MV-4-11 (cell line): ENCODE measurements at places on chromosomes 13 and 19.

GRCh38 chr13:75415694-75416093 lies 66.3 kb downstream of the TBC1D4 start:
- peak; percentile 83 for DNase-seq

DNA sequence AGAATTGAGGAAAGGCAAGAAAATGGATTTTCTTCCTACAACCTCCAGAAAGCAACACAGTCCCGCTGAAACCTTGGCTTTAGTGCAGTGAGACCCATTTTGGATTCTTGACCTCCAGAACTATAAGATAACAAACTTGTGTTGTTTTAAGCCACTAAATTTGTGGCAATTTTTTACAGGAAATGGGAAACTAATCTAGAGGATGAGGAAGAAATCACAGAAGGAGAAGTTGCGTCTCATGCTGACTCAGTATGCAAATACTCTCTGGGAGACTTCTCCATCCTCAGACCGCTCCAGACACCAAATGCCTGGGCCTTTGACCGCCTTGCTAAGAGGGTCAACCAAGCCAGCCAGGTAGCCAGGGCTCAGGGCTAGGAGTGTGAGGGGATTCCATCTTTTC lies 13.1 kb upstream of the CEACAM16 start:
- peak; percentile 78 for DNase-seq

GRCh38 chr13:74210693-74211393 lies 76.6 kb upstream of the KLF12 start:
- DNase-seq: no peak

DNA sequence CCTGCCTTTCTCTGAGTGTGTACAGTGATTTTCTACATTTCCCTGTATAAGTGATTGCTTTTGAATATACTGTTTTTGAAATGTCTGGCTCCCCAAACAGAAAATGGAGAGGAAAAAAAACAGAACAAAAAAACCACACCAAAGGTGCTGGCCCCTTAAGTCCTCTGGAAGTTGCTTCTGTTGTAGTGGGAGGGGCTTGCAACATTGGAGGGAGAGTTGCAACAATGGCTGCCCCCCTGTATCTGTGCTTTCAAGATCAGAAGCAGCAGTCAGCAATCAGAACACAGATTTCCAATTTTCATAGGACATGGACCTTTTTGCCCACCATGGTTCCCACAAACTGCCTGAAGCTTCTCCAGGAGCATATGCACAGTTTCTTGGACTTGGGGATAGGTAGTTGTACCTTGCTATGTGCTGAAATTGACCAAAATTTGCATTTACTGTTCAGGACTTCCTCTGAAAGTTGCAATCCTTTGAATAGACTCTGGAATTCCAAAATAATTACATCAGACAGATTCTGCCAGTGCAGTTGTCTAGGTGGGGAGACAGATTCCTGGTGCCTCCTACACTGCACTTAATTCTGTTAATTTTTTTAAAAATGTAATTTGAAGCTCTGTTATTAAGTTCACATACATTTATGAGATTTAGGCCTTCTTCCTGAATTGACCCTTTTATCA lies 13.8 kb downstream of the BIVM start:
- DNase-seq: no peak

DNA sequence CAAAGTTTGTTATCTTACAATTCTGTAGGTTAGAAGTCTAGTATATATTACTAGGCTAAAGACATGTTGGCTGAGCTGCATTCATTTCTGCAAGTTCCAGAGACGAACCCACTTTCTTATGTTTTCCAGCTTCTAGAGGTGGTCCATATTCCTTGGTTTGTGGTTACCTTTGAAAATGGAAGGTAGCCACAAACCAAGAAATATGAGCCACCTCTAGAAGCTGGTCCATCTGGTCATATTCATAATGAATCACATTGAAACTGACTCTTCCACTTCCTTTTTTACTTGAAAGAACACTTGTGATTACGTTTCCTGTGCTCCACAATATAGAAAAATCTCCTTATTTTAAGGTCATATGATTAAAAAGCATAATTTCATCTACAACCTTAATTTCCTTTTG lies 943.0 kb upstream of the PCDH9 start:
- peak; percentile 77 for DNase-seq

GRCh38 chr13:28258417-28258816 lies 120.1 kb downstream of the PAN3 start:
- DNase-seq: peak; percentile 36

- no peak for DNase-seq
These were observed 46.4 kb downstream of the PSG3 start for GRCh38 chr19:42693760-42694350.

DNA sequence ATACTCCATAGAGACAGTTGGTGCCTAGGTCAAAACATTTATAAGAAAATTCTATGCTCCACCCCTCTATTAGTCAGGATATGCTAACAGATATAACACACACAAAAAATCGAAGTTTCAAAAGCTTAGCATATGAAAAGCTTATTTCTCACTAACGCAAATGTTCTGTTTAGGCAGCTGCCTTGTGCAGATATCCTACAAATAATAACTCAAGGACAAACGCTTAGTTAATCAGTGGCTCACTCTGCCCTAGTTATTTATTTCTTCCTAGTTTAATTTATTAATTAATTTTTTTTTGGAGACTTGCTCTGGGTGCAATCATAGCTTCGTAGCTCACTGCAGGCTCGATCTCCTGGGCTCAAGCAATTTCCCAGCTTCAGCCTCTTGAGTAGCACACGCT lies 259.7 kb upstream of the GPC6 start:
- DNase-seq: no peak

GRCh38 chr19:5603626-5604025 lies 18.9 kb downstream of the SAFB2 start:
- DNase-seq: no peak

GRCh38 chr13:95527955-95528354 lies 24.6 kb upstream of the CLDN10 start:
- DNase-seq: no peak

- no peak for DNase-seq
These were observed 117.7 kb upstream of the KLF12 start for GRCh38 chr13:74251778-74252519.

DNA sequence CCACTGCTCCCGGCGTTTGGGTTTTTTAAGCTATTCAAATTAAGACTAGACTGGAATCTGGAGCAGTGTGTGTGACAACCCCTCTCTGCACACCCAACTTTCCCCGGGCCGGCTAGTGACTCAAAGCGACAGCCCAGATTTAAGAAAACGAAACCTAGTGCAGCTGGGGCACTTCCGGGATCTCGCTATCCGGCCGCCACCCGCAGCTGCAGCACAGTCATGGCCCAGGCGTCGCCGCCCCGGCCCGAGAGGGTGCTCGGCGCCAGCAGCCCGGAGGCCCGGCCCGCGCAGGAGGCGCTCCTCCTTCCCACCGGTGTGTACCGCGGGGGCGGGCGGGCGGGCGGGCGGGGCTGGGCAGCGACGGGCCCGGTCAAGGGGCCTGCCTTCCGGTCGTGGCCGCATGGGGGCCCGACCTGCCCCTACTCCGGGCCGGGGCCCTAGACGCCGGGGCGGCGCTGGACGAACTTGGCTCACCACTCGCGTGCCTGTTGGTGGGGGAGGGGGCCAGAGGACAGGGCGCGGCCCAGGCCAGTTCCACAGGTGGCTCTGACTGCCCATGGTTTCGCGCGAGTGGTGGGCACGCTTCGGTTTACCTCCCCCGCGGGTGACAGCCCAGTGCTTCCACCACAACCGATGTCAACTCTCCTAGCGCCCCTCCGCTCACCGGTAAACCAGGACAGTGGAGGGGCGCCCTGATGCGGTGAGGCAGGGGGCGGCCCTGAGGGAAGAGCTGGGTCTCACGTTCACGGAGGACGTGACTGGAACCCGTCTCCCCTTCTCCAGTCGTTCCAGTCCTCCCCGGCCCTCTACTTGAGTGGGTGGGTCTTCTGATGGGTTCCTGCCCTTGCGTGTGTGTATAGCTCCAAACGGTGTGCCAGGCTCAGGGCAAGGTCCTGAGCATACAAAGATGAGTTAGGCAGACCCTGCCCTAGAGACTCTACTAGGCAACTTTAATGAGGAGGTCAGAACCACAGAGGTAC lies at the start of gene PHF11:
Gene PHF11, plus strand, starts transcription at position 171 of the 980 bp plus-strand sequence. Its CDS starts 49 bp downstream, at position 220.
- peak; percentile 80 for DNase-seq

DNA sequence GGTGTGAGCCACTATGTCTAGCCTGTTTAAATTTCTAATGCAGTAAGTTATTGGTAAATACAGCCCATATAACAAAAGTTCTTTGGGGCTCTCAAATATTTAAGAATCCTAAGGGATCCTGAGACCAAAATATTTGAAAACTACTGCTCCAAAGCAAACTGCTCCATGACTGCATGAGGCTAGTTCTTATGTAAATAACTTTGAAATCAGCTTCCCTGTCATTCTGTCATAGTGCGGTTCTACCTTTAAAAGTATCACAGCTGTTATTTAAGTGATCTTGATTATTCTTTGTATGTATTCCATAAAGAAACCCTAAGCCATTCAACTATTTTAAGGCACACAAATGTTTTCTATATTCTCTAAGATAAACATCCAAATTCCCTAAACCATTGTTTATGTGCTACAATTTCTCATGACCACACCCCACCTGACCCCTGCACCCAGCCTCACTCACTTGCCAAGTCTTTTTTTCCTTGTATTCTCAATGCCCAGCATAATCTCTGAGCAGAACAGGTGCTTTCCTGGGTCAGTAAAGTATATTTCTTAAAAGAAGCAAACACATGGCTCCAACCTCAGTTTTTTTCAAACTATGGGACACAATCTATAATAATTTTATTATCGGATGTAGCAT lies 146.6 kb downstream of the RNF17 start:
- no peak for DNase-seq

DNA sequence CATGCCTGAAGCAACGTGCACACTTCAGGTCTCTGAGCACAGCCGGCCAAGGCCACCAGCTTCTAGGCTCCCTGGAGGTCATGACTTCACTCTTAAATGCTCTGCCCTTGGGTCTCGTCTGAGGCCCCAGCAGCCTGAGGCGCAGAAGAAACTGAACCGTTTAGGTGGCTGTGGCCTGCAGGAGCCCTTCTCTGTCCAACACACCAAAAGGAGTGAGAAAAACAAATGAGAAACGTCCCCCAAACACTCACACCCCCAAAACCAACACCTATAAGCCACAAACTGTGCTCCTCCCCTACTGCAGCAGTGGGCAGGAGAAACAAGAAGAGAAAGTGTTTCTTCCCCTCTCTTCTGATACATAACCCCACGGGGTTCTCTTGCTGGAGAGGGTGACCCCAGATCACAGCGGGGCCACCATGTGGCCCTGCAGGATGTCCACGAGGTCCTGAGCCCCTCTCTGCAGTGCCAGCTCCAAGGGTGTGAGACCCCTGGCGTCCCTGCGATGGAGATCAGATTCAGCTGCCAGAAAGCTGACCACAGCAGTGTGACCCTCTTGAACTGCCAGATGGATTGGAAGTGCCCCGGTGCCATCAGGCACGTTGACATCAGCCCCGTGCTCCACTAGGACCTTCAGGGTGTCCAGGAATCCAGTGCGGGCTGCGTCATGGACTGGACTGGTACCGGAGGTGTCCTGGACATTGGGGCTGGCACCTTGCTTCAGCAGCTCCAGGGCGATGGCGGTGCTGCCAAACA lies 1.0 kb upstream of the KRI1 start:
- DNase-seq: peak; percentile 87

DNA sequence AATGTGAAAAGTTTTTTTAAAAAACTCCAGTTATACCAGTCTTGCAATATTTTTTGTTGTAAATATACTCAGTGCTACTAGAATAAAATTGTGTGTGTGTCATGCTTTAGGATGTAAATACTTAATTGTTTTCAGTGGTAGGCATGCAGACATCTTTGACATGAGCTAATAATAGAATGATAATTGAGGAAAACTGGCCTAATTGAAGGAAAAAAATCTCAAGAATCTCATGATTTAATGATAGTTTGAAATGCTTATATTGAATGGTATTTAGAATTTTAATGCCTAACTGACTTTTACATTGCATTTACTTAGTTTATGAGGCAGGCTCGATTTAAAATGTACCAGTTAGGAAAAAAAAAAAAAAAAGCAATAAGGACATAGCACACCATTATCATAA lies 3.2 kb upstream of the MAB21L1 start:
- DNase-seq: no peak

GRCh38 chr13:93244918-93245280 lies 18.3 kb downstream of the GPC6 start:
- no peak for DNase-seq

GRCh38 chr19:40178756-40179155 lies 12.5 kb upstream of the MAP3K10 start:
- no peak for DNase-seq

- no peak for DNase-seq
These were observed at the start of gene F7 for GRCh38 chr13:113105032-113105920. Gene F7, plus strand, starts transcription at chr13:113105791. Its CDS starts 51 bp downstream, at chr13:113105842.

DNA sequence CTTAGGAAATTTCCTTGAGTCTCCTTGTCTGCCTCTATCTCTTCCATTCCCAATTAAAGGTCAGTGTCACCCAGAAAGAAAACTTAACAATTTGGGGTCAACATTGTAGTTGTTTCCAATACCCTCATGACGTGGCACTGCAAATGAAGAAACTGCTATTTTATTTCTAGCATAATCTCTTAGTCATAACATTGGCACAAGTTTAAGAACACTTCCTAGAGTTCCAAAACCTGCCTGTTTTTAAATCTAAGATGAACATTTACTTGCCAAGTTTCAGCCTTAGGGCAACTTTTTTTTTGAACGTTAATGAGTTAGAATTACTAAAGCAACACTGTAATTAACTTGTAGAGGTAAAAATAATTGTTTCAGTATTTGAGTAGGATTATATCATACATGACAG lies 108.0 kb downstream of the LMO7 start:
- DNase-seq: no peak

DNA sequence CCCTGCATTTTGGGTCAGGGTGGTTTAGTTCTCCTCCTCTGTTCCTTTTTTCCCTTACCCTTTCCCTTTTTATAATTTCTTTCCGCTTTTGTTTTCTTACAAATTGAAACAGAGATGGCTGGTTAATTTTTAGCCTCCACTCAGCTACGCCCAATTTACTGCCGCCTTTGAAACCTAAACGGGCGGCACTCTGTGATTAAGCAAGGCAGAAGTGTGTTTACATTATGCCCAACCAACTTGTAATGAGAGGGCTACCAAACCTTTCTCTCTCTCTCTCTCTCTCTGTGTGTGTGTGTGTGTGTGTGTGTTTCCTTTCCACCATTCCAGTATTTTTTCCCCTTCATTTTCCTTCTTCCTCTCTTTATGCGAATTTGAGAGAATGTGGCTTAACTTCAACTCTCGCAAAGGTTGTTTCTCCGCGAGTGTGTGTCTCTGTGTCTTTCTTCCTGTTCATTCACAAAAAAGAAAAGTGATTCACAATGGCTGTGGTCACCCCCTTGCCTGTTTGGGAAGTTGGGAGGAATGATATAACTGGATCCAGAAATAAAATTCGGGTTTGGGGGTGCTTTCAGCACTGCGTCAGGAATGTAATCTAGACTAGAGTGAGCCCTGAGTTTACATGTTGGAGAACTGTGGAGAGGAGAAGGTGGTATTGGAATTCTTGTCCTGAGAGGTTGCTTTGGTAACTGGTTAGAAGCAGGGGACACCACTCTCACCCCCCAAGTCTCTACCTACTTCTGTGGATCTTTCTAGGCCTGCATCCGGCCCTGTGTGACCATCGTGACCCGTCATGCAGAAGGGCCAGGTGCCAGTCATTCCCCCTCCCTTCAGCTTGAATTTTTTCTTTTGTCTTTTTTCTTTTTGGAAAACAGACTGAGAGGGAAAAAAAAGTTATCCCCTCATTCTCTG lies 31.4 kb downstream of the NFIX start:
- peak; percentile 50 for DNase-seq

- DNase-seq: no peak
These were observed 15.0 kb upstream of the VSTM2B start for GRCh38 chr19:29510701-29511265.

- DNase-seq: peak; percentile 63
These were observed 50.9 kb upstream of the TPM4 start for GRCh38 chr19:16025108-16026101.
